Aorta (tissue), 5 donors: ENCODE measurements at places on chromosomes 2 and 18. TPM values are rescaled to one million over a fixed set of nuclear protein-coding genes. Genes with fewer than 3 reads are reported as not detected.

The SDC1 gene
- 1.4 TPM for total RNA-seq

DNA sequence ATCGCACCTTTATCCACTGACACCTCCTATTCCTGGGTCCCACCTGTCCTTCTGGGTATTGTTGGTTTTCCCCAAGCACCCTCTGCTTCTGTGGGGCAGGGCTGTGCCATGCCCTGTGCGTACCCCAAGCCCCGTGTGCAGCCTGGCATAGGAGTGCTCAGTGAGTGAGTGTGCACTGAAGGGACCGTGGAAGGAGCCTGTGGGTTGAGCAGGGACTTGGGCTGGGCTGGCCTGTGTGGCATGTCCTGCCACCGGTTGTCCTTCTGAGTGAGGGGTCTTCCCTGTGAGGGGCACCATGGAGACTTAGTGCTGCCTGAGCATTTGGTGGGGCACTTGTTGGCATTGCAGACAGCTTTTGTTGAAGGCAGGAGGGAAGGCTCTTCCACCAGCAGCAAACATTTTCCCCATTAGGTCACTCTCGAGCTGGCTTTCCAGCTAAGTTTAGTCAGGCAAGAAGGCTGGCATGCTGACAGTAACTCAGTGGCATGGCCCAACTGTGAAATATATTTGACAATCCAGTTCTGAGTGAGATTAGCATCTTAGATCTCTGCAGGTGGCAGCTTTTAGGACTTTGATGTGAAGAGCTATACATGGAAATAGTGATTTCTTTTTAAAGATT lies 64.7 kb downstream of the LPIN1 start:
- H3K4me3 ChIP-seq: no peak overlapping the region
- H3K36me3 ChIP-seq: no peaks in the 10 kb centered on the region
- H3K27me3 ChIP-seq: no peaks in the 10 kb centered on the region
- H3K27ac ChIP-seq: no peak overlapping the region
- H3K4me1 ChIP-seq: no peaks in the 10 kb centered on the region

- no peak overlapping the region for H3K4me3 ChIP-seq
- peaks cover 2% of the 10 kb centered on the region for H3K4me1 ChIP-seq
- H3K27ac ChIP-seq: peak overlapping the region; percentile 43
- no peak for DNase-seq
- H3K27me3 ChIP-seq: no peaks in the 10 kb centered on the region
- H3K36me3 ChIP-seq: no peaks in the 10 kb centered on the region
Measured at GRCh38 chr2:182064019-182064778, 78.5 kb downstream of the PPP1R1C start.

The RPRM gene
- total RNA-seq: 1.1 TPM

The HOXD13 gene
- total RNA-seq: not detected

- DNase-seq: no peak
- H3K27me3 ChIP-seq: no peaks in the 10 kb centered on the region
- H3K4me3 ChIP-seq: no peak overlapping the region
- no peak overlapping the region for H3K27ac ChIP-seq
- H3K4me1 ChIP-seq: no peaks in the 10 kb centered on the region
Measured at GRCh38 chr2:201847481-201847880, 41.1 kb downstream of the CDK15 start.

GRCh38 chr2:104976603-104977120 lies 61.2 kb upstream of the MRPS9 start:
- H3K27me3 ChIP-seq: peaks cover 1% of the 10 kb centered on the region
- H3K36me3 ChIP-seq: no peaks in the 10 kb centered on the region
- no peak overlapping the region for H3K4me3 ChIP-seq
- H3K4me1 ChIP-seq: no peaks in the 10 kb centered on the region
- no peak overlapping the region for H3K27ac ChIP-seq

The SF3B1 gene
- 337 TPM for total RNA-seq

- DNase-seq: no peak
- no peaks in the 10 kb centered on the region for H3K4me1 ChIP-seq
- H3K27me3 ChIP-seq: no peaks in the 10 kb centered on the region
Measured at GRCh38 chr2:122219504-122219903, 464.1 kb downstream of the TSN start.

DNA sequence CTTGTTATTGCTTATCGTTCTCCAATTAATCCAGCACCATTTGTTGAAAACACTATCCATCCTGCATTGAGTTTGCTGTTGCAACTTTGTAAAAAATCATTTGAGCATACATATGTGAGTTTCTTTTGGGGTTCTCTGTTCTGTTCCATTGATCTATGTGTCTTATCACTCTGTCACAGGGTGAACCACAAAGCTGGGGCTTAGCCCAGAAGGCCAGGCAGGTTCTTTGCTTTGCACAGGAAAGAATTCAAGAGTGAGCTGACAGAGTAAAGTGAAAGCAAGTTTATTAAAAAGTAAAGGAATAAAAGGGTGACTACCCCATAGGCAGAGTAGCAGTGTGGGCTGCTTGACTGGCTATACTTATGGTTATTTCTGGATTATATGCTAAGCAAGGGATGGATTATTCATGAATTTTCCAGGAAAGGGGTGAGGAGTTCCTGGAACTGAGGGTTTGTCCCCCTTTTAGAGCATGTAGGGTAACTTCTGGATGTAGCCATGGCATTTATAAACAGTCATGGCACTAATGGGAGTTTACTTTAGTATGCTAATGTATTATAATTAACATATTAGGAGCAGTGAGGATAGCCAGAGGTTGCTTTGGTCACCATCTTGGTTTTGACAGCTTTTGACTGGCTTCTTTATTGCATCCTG lies 46.8 kb downstream of the RNF138 start:
- no peak overlapping the region for H3K4me3 ChIP-seq
- no peak for DNase-seq
- H3K4me1 ChIP-seq: no peaks in the 10 kb centered on the region
- no peak overlapping the region for H3K27ac ChIP-seq
- no peaks in the 10 kb centered on the region for H3K36me3 ChIP-seq

DNA sequence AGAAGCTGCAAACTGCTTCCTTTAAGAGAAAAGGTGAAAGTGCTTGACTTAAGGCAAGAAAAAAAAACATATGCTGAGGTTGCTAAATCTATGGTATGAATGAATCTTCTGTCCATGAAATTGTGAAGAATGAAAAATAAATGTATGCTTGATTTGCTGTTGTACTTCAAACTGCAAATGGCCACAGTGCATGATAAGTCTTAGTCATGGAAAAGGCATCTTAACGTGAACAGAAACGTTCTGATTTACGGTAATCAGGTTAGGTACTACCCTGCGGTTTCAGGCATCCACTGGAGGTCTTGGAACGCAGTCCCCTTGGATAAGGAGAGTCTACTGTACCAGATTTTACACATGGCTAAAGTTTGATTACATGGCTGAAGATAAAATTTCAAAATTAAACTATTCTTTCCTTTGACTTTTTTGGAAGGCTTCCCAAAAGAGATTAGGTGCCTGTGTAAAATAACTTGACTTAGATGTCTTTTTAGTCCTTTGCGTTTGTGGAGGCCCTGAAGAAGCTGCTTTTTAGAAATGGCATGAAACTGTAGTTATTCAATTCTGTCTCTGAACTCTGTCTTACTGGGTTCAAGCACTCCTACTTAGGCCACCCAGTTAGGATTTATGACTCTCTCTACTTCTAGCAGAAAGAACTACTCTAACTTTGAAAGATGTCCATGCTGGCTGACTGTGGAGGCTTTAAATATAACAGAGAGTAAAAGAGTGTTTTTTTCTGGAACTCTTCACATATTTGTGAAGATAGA lies 35.9 kb upstream of the SCN9A start:
- no peaks in the 10 kb centered on the region for H3K27me3 ChIP-seq
- no peak overlapping the region for H3K4me3 ChIP-seq
- no peak for DNase-seq
- no peak overlapping the region for H3K27ac ChIP-seq

GRCh38 chr2:46461709-46462171 lies 17.6 kb upstream of the TMEM247 start:
- H3K4me3 ChIP-seq: no peak overlapping the region
- H3K27ac ChIP-seq: no peak overlapping the region
- H3K27me3 ChIP-seq: no peaks in the 10 kb centered on the region
- no peaks in the 10 kb centered on the region for H3K36me3 ChIP-seq
- DNase-seq: no peak
- H3K4me1 ChIP-seq: no peaks in the 10 kb centered on the region

DNA sequence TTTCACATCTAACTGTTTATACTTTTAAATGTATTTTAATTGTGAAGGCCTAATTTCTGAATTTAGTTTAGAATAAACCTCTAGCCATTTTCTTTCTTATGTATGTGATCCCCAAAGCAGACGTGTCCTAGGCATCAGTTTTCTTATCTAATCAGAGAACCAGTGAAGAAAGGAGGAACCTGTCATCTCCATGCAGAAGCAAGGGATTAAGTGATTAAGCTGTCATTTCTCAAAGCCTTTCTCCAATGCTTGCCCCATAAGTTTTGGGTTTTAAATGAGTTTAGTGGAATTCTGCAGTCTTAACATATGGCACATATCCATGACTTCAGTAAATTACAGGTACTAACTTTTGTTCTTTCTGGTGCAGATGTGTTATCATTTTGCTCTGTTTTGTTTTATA lies 190.4 kb downstream of the PLCL1 start:
- H3K27me3 ChIP-seq: no peaks in the 10 kb centered on the region
- DNase-seq: no peak
- no peak overlapping the region for H3K4me3 ChIP-seq
- no peaks in the 10 kb centered on the region for H3K36me3 ChIP-seq

DNA sequence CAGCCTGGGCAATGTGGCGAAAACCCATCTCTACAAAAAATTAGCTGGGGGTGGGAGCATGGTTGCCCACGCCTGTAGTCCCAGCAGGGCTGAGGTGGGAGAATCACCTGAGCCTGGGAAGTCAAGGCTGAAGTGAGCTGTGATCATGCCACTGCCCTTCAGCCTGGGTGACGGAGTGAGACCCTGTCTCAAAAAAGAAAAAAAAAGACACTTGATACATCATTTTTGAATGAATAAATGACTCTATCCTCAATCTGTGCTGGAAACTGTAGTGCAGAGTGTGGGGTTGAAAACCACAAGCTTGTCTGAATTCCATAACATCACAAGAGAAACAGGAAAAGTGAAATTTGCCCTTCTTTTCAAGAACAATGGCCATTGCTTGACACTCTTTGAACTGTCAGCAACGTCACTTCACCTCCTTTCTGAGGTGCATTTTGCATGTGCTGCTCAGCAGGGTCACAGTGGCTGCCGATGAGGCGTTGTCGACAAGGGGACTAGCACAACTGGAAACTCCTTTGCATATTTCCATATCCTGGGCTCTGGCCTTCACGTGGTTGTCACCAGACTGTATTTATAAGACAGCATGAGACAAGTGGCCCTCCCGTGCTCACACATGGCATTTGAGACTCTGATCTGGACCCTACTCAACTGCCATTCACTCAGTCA lies 54.2 kb downstream of the DDX1 start:
- no peak for DNase-seq
- H3K4me3 ChIP-seq: no peak overlapping the region

- no peaks in the 10 kb centered on the region for H3K4me1 ChIP-seq
- no peak overlapping the region for H3K4me3 ChIP-seq
- no peaks in the 10 kb centered on the region for H3K27me3 ChIP-seq
- H3K27ac ChIP-seq: no peak overlapping the region
- no peak for DNase-seq
Measured at GRCh38 chr2:49129034-49129433, 25.3 kb downstream of the FSHR start.

- peaks cover 2% of the 10 kb centered on the region for H3K4me1 ChIP-seq
- no peak overlapping the region for H3K27ac ChIP-seq
- no peak overlapping the region for H3K4me3 ChIP-seq
- DNase-seq: no peak
Measured at GRCh38 chr18:44774191-44774590, 93.5 kb downstream of the SETBP1 start.

DNA sequence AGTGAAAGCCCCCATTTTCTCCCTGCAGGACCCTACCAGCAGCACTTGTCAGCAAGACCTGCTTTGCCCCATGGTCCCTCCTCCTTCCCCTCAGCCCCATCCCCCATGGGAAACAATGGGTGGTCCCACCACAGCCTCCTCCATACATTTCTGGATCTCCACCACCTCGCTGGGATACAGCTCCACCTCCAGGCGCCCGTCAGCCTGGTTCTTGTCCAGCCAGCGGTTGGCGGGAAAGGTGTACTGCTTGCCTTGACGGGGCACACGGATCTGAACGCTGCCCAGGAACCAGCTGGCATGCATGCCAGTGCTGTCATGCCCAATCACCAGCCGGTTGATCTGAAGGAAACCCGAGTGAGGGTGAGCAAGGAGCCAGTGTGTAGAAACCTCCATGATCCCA lies 90.9 kb downstream of the LOXHD1 start:
- no peaks in the 10 kb centered on the region for H3K4me1 ChIP-seq
- no peaks in the 10 kb centered on the region for H3K27me3 ChIP-seq
- H3K4me3 ChIP-seq: no peak overlapping the region
- no peaks in the 10 kb centered on the region for H3K36me3 ChIP-seq
- no peak overlapping the region for H3K27ac ChIP-seq

The MRPL19 gene
- total RNA-seq: 33.2 TPM

The MALL gene
- total RNA-seq: 21.7 TPM

DNA sequence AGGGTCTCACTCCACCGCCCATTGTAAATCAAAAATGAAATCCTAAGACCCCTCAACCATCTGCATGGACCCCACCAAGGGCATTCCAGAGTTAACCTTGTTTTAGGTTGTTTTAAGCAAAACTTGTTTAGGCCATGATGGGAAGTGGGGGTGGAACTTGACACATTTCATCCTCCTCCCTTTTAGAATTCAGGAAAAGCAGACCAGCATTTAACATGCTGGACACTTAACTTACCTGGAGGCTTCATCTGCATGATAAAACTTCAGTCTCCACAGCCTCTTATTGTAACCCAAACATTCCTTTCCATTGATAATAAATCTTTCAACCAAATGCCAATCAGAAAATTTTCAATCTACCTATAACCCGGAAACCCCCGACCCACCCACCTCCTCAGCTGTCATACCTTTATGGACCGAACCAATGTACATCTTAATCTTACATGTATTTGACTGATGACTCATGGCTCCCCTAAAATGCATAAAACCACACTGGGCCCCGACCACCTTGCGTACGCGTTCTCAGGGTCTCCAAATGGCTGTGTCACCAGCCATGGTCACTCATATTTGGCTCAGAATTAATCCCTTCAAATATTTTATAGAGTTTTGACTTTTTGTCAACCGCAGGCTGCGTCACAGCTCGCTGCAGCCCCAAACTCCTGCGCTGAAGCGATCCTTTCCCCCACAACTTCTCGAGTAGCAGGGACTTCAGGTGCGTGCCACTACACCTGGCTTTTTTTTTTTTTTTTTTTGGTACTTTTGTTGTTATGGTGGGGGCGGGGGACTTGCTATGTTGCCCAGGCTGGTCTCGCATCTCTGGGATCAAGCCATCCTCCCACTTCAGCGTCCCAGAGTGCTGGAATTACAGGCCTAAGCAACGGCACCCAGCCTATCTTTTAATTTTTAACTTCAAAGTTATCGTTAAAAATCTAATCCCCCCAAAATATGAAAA lies 917 bp downstream of the MPPE1 start:
- no peaks in the 10 kb centered on the region for H3K4me1 ChIP-seq
- no peak overlapping the region for H3K27ac ChIP-seq
- no peaks in the 10 kb centered on the region for H3K27me3 ChIP-seq

GRCh38 chr18:64645753-64646152 lies 496.9 kb upstream of the LINC00305 start:
- H3K27me3 ChIP-seq: no peaks in the 10 kb centered on the region
- DNase-seq: no peak
